Glomerular endothelial cell (primary cell): ENCODE measurements at places on chromosomes 16 and 17. TPM values are rescaled to one million over a fixed set of nuclear protein-coding genes. Genes with fewer than 3 reads are reported as not detected.

- peak; percentile 87 for DNase-seq
These were observed 16.3 kb upstream of the AURKB start for GRCh38 chr17:8226536-8227237.

DNA sequence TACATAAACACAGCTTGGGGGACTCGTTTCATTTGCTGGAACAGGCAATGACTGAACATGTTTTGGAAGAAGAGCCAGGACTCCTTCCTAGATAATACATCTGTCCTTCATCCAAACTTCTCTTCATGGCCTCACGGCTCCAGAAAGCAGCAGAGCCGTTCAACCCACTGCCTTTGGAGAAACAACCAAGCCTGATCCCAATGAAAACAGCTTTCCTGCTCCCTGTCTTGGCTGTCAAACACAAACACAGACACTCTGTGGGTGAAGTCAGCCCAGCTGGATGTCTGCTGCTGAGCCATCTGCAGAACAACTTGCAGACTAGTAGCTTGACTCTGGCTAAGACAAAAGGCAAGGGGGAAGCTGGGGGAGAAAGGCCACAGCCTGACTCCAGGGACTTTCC is 345.1 kb upstream of the PSMD7 start:
- DNase-seq, result no peak

- no peak for DNase-seq
These were observed at the start of gene HYDIN for GRCh38 chr16:71230122-71230845. TSS of gene HYDIN (minus strand) at chr16:71230722. CDS start at chr16:71186895, 43,827 bp downstream.

DNA sequence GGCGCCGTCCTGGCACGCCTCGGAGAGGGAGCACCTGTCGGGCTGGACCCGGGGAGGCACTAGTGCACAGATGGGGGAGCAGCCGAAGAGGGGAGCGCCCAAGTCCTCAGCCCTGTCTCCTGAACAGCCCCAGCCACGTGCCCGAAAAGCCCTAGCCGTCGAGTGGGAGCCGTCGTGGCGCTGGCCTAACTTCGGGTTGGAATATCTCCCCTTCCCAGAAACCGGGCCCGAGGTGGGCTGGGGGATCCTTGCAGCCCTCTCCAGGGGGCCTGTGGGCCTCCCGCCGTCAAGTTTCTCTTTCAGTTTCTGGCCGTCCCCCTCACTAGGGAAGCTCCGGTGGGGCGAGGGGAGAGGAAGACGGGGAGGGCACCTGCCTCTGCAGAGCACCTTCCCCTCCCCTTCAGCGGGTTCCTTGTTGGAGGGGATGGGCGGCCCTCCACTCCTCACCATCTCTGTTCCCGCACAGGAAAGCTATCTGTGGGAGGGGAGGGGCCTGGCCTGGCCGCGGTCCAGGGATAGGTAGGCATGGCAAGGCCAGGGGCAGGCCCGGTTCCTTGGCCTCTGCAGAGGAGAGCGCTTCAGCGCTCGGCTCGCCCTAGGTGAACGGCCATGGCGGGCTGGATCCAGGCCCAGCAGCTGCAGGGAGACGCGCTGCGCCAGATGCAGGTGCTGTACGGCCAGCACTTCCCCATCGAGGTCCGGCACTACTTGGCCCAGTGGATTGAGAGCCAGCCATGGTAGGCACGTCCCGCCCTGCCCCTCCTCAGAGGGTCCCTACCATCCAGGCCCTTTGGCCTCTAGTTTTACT is 709 bp downstream of the STAT5A start:
- DNase-seq, result no peak

GRCh38 chr17:74471341-74471740 is 4.9 kb downstream of the CD300A start:
- DNase-seq, result no peak

DNA sequence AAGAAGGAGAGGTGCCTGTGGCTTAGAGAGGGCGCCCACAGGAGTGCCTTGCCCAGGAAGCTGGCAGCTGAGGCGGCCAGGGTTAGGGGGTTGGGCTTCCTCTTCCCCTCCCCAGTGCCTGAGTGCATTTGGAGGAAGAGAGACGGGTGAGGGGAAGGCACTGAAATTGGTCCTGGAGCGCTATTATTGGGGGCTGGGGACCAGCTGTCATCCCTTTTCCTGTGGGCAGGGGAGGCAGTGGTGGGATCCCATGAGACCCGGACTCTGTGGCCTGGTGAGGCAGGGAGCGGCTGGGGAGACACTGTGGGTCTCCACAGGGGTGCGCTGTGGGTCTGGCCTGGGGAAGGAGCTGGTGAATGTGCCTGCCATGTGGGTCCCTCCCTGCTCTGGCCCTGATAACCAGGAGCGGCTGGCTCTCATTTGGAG is 259.7 kb downstream of the SEC14L1 start:
- DNase-seq, result no peak

DNA sequence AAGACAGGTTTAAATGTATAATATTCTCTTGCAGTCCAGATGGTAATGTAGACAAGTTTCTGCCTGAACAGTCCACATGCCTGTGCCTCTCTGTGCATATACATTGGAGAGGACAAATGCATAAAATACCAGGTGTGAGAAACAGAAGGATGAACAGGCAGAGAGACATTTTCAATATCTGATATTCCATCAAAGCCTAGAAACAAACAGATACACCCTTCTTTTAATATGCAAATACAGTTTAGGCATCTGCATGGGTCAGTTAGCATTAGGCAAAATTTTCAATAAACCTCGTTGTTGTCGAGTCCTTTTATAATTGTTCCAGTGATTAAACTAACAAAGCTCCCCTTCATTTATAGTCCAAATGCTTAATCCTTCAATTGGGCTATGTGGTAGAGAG is 897 bp downstream of the OMG start:
- no peak for DNase-seq

GRCh38 chr16:31242206-31242605 is 17.6 kb upstream of the ITGAM start:
- DNase-seq, result no peak

The DRC3 gene
- 0.34 and 0.47 TPM in 2 replicates for total RNA-seq

The LRRC37A gene
- 0.78 and 1.3 TPM in 2 replicates for total RNA-seq

The KRT32 gene
- not detected in 2 replicates for total RNA-seq

The OR1F1 gene
- total RNA-seq, result not detected in 2 replicates

The ACBD4 gene
- total RNA-seq, result 5.5 and 5.6 TPM in 2 replicates
